Activated T-cell treated with anti-CD3 and anti-CD28 coated beads, Interleukin-2, amount 50 U/mL, for 72 hours (primary cell): ENCODE measurements at places on chromosomes 11 and 22. TPM values are rescaled to one million over a fixed set of nuclear protein-coding genes. Genes with fewer than 3 reads are reported as not detected.

DNA sequence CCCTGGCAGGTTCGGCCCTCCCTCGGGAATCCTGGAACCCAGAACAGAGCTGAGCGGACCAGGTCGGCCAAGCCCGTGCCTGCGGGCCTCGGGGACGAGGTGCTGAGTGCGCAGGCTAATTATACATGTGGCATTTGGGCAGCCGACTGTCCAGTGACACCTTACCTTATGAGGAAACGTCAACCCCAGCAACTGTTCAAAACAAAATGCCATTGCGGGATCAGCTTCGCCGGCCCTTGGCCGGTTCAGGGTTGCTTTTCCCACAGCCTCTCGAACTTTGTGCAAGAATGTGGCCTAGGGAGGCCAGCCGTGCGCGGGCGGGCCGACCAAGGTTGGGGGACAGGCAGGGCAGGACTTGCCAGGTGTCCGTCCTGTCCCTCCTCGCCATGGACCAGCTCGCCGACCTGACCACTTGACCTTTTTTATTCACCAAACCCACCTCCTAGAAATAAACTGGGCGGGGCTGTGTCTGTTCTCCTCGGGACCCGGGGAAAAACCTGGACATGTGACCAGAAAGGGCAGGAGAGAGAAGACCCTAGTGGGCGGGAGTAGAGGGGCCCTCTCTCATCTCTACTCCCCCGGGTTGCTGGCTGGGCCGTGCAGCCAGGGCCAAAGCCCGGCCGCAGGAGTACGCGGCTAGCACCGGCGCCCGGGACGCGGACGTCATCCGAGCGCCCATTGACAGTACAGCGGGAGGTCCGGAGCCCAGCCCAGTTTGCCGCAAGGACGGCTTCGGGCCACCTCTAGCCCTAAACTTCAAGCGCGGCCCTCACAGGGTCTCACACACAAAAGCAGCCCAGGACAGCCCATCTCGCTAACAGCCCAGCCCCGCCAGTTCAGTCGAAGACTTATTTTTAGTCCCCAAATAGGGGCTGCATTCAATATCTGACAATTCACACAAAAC lies 134.3 kb upstream of the C11orf58 start:
- H3K4me1 ChIP-seq, result peaks cover 18% of the 10 kb centered on the region
- H3K4me3 ChIP-seq, result peak overlapping the region; percentile 82
- no peak for DNase-seq
- peaks cover 32% of the 10 kb centered on the region for H3K27me3 ChIP-seq
- peak overlapping the region; percentile 24 for H3K27ac ChIP-seq
- peaks cover 5% of the 10 kb centered on the region for H3K36me3 ChIP-seq

DNA sequence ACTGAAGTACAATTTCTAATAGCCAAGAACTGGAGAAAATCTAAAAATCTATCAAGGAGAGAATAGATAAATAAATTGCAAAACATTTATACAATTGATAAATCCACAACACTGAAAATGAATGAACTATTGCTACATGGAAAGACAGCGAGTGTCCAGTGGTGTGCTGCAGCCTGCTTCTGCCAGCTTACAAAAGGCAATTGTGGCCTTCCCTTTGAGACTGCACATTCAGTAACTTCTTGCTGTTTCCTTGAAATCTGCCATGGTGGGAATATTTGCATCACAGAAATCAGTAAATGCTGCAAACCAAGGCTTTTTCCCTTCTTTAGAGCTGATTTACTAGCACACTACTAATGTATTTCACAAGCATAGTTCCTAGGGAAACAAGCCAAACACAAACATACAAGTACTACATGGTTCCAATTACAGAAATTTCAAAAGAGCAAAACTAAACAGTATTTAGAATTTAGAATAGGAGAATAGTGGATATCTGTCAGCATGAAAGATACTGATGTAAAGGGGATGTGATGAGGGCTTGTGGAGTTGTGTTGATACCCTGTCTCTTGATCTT lies 76.9 kb upstream of the TRIM77 start:
- H3K36me3 ChIP-seq, result no peaks in the 10 kb centered on the region
- H3K4me1 ChIP-seq, result no peaks in the 10 kb centered on the region
- H3K27me3 ChIP-seq, result no peaks in the 10 kb centered on the region
- no peak overlapping the region for H3K4me3 ChIP-seq
- no peak for DNase-seq

DNA sequence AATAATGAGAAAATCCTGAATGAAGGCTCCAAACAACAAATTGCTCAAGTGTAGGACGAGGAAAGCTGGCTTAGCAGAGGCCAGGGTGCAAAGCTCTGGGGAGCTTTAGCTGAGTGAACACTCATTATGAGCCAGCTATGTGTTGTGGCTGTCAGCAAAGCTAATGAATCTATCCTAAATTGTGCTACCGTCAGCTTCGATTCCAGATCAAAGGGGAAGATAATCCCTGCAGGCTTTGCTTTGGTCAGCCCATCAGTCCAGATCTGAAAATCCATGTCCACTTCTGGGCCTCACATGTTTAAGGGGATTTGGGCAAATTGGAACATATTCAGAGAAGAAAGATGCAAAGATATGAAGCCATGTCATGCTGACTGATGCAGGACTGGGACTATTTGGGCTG lies 180.9 kb upstream of the ZBED5 start:
- H3K4me1 ChIP-seq, result no peaks in the 10 kb centered on the region
- no peak for DNase-seq
- H3K27ac ChIP-seq, result no peak overlapping the region
- no peak overlapping the region for H3K4me3 ChIP-seq
- no peaks in the 10 kb centered on the region for H3K27me3 ChIP-seq

Gene UPB1
- 1.2 TPM for total RNA-seq

Gene MS4A3
- not detected for total RNA-seq
